Activated CD8-positive, alpha-beta memory T cell treated with anti-CD3 and anti-CD28 coated beads, Interleukin-2, amount 50 U/mL, for 4 hours (primary cell): ENCODE measurements at places on chromosomes 4 and X.

- no peak for DNase-seq
These were observed 99.5 kb downstream of the CXXC4 start for GRCh38 chr4:104395168-104395614.

DNA sequence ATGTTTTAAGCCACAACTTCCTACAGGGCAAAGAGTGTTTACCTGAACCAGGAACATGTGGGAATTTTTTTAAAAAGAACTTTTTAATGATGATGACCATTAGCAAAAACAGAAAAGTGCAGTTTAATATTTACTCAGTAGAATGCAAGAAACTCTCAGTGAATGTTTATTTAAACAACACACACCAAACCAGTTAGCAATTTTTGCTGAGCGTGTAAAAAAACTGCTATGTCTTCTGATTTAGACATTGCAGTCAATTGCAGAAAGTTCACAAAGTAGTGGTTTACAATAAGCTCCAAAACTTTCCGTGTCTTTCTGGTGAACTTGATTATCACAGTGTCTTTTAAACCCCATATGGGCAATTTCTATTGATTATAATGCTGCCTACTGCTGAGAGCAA is 273.7 kb upstream of the DIAPH2 start:
- no peak for DNase-seq

DNA sequence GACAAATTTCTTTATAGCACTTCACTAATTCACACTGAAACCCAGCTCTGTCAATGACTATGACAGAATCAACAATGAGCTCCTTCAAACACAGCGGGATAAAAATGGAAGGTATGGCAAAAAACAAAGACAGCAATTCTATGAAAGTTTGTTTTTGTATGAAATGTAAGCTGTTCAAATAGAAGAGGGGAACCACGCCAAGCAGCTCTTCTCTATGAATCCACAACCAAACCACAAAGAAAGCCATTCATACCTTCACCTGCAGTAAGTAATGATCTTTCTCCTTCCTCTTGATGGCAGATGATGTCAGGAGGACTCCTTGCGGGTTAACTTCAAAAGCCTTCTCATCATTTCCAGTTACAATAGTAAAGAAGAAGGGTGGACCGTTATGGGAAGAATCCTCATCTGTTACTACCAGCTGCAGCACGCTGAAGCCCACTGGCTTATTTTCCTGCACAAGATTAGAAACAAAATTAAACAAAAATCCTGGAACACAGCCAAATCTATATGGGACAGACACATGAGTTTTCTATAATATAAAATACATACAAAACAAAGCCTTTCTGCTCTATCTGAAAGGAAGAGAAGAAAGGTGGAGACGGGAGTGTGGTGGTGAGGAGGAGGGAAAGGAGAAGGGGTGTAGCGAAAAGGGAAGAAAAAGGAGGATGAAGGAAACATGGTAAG is 48.9 kb upstream of the MTNR1A start:
- DNase-seq, result no peak

DNA sequence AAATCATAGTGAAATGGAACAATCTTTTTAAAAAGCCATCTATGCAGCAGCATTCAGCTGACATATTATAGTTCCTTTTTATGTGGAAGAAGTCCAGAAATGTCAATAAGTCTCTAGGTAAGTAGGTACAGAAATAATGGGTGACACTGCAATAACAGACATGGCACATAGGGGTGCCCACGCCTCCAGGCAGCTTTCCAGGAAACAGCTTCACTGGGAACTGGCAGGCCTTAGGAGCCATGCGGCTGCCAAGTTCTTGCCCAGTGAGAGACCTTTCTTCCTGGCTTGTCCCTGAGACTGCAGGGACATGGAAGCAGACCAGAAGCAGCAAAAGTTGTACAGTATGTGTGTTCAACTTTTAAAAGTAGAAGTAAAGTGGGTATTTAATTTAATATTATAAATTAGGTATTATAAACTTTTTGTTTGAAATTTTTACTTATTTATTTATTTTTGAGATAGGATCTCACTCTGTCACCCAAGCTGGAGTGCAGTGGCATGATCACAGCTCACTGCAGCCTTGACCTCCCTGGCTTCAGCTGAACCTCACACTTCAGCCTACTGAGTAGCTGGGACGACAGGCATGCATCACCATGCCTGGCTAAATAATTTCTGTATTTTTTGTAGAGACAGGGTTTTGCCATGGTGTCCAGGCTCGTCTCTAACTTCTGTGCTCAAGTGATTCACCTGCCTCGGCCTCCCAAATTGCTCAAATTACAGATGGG is 12.1 kb upstream of the ETNPPL start:
- DNase-seq, result no peak

- DNase-seq, result no peak
These were observed 68.6 kb downstream of the NHS start for GRCh38 chrX:17443556-17443955.

DNA sequence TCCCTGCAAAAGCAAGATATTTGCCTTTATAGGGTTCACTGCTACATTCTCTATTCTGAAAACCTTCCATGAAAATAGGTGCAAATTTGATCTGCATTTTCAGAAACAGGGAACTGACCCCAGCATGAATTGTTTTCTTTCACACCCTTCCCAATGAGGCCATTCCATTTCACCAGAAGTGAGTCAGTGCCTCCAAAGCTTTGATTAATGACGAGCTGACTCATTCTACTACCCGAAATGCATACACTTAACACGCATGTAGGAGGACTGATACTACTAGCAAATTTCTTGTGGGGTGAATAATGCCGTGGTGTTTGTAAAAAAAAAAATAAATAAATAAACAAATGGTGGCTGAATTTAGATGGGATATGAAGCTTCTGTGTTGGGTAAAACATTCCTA is 146.9 kb upstream of the FGF13 start:
- DNase-seq, result no peak

DNA sequence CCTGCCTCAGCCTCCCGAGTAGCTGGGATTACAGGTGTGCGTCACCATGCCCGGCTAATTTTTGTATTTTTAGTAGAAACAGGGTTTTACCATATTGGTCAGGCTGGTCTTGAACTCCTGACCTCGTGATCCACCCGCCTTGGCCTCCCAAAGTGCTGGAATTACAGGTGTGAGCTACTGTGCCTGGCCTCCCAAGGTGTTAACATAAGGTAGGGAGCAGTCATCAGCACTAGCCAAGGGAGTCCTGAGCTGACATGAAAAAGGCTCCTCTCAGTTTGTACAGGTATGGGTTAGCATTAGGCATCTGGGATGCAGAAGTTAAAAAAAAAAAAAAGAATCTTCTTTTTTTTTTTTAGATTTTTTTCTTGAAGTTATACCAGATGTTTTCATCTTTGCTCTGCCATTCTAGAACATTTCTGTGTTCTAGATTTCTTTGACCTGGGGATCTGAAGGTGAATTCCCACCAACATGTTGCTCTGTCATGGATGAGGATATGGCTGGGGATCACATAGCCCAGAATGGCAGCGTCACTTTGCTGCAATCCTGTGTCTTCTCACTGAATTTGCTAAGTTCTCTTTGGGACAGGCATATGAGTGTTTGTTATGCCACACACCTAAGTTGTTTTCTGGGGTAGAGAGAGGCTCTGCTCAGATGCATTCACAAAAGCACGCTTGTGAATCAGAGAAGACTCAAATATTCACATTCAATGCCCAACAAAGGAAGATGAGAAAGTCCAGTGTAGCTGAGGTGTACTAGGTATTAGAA is 24.4 kb upstream of the PLA2G12A start:
- DNase-seq, result no peak

- DNase-seq, result no peak
These were observed 8.6 kb downstream of the OPHN1 start for GRCh38 chrX:68424719-68425118.

DNA sequence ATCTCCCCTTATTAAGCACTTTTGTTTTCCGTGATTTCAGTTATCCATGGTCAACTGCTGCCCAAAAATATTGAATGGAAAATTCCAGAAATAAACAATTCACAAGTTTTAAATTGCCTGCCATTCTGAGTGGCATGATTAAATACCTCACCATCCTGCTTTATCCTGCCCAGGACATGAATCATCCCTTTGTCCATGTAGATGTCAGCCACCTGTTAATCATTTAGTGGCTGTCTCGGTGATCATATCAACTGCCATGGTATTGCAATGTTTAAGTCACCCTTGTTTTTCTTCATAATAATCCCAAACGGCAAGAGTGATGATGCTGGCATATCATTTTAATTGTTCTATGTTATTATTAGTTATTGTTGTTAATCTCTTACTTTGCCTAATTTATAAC is 79.8 kb upstream of the LHFPL1 start:
- no peak for DNase-seq

DNA sequence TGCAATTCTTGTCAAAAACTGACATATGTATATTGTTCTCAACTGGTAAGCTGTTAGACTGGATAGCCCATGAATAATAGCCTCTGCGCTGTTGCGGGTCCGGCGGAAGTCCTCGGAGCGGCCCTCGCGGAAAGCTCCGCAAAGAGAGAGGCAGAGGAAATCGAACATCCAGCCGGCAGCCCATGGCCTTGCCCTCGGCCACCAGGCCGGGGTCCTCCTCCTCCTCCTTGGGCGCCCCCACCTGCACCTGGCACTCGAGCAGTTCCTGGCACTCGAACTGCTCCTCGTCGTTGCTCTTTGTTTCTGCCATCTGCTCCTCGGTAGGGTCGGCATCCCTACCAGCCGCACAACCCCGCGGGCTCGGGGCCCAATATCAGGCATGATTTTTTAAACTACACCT is 1176.3 kb downstream of the PCDH18 start:
- DNase-seq, result no peak

DNA sequence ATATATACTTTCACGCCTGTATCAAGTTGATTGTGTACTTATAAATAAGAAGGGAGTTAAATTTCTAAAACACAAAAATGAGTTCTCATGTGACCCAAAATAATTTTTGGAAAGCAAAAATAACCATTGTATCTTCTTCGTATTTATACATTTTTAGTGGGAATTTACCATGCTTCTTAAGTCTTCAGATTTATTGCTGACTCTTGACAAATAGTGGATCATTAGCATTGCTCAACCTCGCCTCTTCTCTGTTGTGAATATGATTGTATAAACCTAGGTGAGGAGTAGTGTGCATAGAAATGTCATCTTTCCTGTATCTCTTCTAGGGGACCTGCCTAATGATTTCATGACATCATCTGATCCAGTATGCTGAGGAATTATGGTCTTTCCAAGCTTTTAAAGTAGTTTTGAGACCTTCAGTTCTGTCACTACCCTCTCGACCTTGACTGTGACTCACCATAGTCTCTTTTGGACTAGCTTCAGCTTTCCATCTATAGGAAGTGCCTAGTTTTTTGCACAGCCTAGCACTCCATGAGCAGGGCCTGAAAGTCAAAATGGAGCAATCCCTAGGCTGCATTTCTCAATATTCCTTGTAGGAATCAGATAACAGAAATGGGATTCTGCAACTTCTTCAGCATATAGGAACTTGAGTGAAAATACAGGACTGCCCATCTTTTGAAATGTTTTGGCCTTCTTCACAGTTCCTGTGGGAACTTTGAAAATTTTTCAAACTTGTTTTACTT is 157.6 kb downstream of the ARX start:
- no peak for DNase-seq

DNA sequence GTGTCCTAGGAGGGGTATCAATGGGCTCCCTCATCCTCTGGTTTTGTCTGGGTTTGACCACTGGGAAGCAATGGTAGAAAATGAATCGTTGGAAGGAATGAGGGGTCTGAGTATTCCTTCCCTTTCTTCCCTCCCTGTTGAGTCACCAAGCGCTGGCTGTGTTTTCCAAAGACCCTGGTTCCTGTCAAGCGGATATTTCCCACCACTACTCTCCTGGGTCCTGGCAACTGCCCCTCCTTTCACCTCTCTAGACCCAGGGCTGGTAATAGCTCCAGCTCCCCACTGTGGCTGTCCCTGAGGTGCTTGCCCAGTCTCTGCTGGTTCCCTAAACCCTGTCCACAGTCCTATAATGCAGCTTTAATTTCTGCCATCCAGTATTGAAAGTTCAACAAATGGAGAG is 22.2 kb downstream of the SMIM43 start:
- no peak for DNase-seq

DNA sequence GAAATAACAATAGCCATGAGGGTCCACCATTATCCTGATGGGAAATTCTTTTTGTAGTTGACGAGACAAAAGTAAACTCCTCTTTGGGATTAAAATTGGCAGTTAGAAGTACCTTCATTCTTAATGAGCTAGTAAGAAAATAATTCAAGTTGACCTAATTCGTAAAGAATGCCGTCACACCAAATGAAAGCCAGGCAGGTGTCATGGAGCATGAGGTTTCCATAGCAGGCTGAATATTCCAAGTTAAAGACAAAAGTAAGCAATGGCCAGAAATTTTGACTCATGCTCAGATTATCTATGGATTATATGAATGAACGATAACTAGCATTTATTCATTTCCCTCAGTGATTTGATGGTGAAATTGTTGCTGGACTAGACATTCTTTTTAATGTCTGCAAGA is 192.2 kb upstream of the FAT1 start:
- no peak for DNase-seq

DNA sequence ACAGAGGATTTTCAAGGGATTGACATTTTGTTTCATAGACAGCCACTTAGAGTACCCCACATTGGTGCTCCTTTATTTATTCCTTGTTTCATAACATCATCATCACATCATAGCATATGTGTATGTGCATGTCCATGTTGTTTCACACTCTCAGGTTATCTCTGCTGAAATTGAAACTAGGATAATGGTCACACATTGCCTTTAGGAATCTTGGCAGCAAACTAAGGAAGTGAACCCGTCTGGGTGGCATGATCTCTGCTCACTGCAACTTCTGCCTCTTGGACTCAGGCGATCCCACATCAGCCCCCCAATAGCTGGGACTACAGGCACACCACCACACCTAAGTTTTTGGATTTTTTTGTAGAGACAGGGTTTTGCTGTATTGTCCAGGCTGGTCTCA is 234.2 kb upstream of the ANKRD50 start:
- no peak for DNase-seq
